ENCODE measurements at places on chromosomes 12 and 14.
A peak's percentile ranks its signal among the peaks of the same experiment; 100 is the strongest.

- DNase-seq = peak; percentile 20
Observed at GRCh38 chr12:79512068-79512467, 178.7 kb downstream of the PAWR start.

- no peak for DNase-seq
Observed at GRCh38 chr12:6342140-6342889, 439 bp upstream of the TNFRSF1A start.

GRCh38 chr12:90729736-90730135 lies 225.2 kb downstream of the CCER1 start:
- no peak for DNase-seq

GRCh38 chr14:76085358-76085757 lies 66.4 kb upstream of the GPATCH2L start:
- no peak for DNase-seq

DNA sequence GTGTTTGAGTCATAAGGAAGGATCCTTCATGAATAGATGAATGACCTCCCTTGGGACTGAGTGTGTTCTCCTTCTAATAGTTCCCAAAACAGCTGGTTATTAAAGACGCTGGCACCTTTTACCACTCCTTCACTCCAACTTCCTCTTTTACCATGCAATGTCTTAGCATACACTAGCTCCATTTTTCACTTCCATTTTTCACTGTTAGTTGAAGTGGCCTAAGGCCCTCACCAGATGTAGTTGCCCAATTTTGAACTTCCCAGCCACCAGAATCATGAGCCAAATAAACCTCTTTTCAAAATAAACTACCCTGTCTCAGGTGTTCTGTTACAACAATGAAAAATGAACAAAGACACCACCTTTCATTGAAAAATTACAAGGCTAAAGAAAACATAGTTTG lies 64.7 kb downstream of the GPR65 start:
- DNase-seq = no peak

GRCh38 chr12:53201177-53201541 lies 5.9 kb downstream of the ITGB7 start:
- DNase-seq = no peak

DNA sequence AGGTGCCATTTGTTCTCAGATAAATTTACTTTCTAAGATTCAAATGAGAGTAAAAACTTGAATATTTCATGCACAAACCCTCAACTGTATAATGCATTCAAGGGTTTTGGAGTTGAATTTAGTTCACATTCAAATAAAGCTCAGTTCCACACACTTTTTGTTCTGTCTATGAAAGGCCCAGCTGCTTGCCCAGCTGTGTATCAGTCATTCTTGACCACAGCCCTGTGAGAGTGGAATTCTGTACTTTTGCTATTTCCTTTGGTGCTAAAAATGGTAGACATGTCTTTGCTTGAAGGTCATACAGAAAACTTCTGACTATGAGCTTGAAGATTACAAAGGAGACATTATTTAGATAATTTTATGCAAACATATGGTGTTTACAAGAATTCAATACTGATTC lies 110.4 kb downstream of the KCNC2 start:
- no peak for DNase-seq
